Breast epithelium (tissue), 4 donors: ENCODE measurements at places on chromosomes 6 and 20. TPM values are rescaled to one million over a fixed set of nuclear protein-coding genes. Genes with fewer than 3 reads are reported as not detected.

Gene AK9
- 23.9 TPM for total RNA-seq

Gene EBF4
- 1.6 TPM for total RNA-seq

Gene HDGFL1
- not detected for total RNA-seq

DNA sequence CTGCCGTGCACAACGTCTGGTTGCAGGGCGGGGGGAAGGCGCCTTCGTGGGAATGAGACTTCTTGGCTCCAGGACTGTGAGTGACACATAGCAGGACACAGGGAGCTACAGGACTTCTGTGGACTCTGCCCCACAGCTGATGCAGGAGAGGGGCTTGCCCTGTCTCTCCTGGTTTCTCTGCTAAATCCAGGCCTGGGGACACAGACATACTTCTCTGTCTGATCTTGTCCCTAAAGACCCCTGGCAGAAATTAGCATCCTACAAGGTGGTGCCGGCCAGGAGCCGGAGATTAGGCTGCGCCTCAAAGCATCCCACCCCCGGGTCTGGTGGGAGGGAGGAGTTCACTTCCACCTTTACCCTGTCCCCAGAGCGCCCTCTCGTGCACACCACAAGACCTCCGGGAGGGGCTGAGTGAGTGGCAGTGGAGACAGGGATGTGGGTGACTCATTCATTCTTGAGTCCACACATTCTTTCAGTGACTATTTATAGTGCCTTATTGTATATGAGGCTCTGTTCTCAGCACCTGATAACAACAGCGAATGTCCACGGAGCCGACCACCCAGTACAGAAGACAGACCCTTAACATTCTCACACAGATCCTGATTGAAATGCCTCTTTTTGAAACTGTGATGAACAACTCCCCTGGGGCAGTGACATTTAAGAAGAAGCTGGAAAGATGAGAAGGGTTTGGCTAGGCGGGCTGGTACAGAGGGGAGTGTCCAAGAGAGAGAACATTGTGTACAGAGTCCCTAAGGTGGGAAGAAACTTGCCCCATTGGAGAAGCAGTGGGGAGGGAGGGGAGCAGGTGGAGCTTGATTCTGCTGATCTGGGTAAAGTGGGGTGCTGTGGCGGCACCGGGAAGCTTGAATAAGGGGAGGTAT, 39.0 kb downstream of the GMPR start:
- DNase-seq: peak; percentile 70

DNA sequence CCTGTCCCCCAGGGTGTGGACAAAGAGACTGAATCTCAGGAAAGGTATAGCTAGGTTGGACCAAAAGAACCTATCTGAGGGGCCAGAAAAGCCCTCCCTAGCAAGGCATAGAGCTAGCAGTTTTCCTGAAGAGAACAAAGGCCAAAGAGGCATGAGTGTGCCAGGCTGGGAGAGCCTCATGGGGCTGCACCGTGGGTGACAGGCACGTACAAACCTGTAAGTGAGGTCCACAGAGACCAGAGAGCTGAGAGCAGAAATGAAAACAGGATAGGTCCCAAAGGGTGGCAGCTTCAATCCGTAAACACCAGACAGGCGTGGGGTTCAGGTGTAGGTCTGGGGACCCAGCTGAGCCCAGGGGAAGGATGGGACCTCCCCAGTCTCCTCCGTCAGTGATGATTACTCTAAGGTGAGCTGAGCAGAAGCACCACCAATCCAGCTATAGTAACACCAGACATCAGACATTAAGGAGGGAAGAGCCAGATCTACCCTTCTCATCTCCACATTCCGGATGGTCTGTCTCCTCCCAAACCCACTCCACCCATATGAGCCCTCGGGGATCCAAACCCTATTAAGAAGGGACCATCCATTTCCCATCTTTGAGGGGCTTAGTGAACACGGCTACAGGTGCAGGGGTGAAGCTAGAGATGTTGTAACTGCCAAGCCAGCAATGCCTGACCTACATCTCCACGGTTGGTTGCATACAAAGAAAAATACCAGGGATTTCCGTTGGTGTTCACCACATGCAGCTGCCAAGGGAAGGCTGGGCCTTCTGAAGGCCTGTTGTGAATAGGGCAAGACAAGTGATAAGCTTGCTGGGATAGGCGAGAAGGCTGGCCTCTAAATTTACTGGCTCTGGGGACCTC, 38.3 kb downstream of the BCL2L1 start:
- DNase-seq: no peak

- DNase-seq: no peak
Measured at GRCh38 chr6:158047563-158048323, 66.1 kb downstream of the SYNJ2 start.

- peak; percentile 33 for DNase-seq
Measured at GRCh38 chr20:21622097-21622857, 83.2 kb upstream of the PAX1 start.

GRCh38 chr6:56655996-56656395, 13.3 kb upstream of the DST start:
- DNase-seq: no peak

DNA sequence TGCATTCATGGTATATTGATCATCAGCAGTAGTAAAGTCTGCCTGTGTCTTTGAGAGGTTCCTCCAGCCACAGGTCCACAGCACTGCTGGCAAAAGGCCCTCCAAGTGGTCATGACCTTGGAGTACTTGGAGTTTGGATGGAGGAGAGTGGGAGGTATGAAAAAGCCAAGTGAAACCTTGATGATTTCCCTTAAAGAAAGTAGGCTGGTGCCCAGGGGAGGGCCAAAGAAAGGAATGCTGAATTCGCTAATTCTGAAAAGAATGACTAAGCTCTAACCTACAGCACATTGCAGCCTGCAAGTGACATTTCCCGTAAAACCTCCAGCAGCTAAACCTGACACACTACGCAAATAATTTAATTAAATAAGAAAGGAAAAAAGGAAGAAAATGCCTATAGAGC, 223.4 kb upstream of the TAB2 start:
- DNase-seq: no peak

- no peak for DNase-seq
Measured at GRCh38 chr6:56146086-56146485, 101.3 kb downstream of the COL21A1 start.

DNA sequence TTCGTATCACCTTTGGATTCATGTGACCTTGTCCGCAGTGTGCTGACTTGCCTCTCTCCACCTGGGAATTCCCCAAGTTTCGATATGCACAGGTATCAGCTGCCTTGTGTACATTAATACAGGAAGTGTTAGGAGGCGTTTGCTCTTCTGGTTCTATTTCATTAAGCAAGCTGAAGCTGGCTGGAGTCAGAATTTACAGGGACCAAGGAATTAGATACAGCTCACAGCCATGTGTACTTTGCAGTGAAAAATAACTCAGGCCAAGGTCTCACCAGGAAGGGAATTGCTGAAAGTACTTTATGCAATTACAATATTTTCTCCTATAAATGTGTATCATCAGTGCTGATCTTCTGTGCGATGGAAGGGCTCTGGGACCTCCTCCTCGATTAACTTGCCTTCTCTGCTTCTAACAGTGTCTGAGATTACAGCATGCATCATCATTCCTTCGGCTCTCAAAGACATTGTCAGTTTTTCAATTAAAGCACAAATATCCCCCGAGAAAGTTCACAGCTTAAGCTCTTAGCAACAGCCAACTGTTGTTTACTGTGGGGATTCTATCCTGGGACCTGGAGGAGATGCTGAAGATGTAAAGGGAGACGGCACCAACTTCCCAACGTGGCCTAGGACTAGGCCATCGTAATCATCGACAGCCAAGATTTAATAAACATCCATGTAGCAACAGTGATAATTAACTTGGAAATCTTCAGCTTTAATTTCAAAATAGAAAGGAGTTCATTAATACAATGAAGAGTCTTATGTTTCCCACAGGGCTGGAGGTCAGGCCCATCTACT, 13.8 kb upstream of the TIAM2 start:
- no peak for DNase-seq

DNA sequence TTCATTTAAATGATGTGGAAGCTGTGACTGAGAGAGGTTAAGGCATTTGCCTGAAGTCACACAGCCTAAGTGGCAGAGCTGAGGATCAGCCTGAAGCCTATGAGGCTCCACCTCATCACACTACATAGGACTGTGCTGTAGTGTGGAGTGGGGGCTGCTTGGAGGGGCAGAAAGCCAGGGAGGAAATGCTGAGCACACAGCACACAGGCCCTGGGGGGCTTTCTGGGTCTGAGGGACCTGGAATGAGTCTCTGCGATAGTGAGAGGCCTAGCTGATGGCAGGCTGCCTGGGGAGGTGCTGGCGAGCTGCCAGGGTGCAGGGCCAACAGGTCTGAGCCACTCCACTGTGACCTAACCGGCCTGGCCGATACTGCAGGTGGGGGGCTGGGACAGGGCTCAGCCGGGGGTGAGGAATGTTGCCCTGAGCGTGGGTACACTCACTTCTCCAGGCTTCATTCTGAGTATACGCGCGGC, 2.2 kb upstream of the ARHGAP40 start:
- peak; percentile 90 for DNase-seq

- no peak for DNase-seq
Measured at GRCh38 chr6:56842686-56843475, 112.0 kb upstream of the BEND6 start.

DNA sequence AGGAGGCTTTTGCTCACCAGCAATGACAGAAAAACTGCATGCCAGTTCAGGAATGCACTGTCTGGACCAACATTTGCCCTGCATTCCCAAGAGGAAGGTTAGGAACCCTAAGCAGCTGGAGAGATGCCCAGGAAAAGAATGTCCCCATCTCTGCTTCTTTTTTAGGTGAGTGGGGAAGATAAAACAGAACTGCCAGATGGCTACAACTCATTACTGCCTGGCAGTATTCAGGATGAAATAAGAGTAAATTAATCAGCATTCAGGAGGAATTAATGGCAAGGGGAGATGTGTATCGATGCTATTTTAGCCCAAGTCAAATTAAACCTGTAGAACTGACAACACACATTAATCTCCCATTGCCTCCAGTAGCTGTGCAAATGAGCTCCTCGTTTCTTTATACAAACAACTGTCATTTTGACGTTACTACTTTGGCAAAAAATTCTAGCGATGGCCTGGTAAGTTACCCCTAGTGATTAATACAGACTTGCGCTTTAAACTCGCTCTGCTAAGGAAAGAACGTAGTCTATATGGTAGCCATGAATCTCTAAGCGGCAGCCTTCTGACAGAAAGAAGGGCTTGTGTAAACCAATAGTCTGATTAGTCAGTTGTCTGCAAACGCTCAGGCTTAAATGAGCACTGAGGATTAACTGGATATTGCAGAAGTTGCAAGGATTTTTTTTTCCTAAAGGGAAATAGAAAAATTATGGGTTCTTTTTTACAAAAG, 16.7 kb upstream of the SMLR1 start:
- DNase-seq: no peak

DNA sequence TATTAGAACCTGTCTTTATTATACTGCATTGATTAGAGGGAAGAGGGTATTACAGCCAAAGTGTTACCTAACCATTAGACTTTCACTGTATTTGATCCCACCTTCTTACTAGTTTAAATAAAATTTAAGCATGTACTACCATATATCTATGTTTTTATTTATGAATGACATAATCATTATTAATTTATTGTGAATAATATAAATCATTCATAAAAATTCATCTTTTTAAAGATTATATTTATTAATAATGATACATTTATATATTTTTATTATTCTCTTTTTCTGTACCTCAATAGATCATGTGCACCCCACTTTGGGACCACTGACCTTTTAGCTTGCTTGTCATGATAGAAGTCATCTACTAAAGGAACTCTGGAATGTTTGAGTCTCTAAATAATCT, 223.5 kb upstream of the MARCKS start:
- DNase-seq: no peak
